ENCODE measurements at places on chromosomes 1 and 21.
A peak's percentile ranks its signal among the peaks of the same experiment; 100 is the strongest.

DNA sequence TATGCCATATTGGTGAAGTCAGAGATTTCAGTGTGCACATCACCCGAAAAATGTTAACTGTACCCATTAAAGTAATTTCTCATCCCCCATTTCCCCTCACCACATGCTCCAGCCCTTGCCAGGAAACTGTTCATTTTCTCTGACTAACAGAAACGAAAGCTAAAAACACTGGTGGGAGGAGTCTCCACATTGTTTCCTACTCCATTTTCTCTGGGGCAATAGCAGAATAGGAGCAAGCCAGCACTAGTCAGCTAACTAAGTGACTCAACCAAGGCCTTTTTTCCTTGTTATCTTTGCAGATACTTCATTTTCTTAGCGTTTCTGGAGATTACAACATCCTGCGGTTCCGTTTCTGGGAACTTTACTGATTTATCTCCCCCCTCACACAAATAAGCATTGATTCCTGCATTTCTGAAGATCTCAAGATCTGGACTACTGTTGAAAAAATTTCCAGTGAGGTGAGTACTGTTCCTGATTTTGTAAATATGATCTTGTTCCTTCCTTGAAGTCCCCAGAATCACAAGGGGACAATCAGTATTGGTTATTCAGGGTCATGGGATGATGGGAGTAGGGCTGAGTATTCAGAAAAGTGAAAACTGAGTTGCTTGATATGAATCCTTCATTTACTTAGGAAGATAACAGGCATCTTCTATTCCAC lies at the start of gene IFI16:
Gene IFI16 (plus strand): TSS at position 204 of the 658 bp plus-strand sequence. CDS start 4,774 bp downstream, outside the sequence.
- DNase-seq: no peak

DNA sequence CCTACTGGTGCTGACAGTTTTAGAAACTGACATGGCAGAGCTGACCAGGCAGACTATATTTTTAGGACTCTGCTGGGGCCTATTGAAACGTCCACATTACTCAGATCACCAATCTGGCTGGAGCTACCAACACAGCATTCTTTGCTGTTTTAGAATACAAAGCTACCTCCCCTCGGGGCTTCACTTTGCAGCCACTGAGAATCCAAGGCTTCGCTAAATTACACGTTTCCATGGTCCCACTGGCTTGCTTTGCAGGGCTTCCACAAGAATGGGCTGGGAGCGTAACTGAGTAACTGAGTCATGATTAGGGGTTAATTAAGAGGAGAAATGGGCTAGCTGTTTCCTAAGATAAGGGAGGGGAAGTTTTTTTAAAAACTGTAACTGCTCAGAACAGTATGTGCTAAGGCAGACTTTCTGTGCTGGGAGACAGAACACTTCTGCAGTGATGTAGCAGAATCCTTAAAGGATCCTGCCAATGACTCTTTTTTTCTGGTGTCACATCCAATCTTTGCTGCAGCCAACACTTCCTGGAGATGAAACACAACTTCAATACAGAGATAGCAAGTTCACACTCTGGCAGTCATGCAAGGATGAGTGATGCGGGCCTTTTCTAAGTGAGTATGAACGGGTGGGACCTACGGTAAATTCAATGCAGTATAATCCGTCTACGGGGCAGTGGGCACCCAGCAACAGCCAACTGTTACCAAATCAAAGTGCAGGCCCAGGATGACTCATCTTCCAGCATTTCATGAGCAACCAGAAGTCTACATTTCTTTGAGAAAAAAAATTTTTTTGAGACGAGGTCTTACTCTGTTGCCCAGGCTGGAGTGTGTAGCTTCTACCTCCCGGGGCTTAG lies 21.5 kb downstream of the NDUFS5 start:
- no peak for DNase-seq

DNA sequence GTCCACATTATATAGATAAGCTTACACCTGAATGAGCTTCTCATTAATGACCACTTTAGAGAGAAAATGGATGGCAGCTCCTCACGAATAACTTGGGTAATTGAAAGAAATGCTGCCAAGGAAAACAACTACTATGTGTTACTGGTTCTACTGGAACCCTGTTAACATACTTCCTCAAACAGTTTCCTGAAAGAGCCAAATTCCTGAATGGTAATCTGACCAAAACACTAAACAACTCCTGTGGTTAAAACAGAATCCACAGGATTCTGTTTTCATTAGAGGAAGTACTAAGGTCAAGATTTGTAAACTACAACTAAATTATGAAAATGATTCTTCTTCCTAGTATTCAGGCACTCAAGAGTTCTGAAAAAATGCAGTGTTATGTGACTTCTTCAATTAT lies 107.2 kb downstream of the DNM3 start:
- no peak for DNase-seq

DNA sequence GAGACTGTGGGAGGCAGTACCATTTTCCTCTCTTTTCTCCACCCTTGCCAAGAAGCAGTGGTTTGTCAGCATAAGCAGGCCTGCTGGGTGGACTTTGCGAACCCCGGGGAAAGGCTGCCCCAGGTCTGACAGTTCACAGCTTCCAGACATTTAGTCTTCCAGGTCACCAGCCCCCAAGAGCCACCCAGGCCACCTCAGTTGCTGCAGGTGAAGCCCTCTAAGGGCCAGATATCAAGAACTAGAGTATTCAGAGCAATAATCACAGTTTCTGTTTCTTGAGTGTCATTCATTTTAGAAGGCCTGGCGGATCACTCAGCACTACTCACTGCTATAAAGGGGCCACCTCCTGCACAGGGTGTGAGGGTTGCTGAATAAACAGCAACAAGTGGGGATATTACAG lies 9.5 kb upstream of the ADORA3 start:
- no peak for DNase-seq

GRCh38 chr1:213017447-213018273 lies 2.0 kb upstream of the ANGEL2 start:
- no peak for DNase-seq

DNA sequence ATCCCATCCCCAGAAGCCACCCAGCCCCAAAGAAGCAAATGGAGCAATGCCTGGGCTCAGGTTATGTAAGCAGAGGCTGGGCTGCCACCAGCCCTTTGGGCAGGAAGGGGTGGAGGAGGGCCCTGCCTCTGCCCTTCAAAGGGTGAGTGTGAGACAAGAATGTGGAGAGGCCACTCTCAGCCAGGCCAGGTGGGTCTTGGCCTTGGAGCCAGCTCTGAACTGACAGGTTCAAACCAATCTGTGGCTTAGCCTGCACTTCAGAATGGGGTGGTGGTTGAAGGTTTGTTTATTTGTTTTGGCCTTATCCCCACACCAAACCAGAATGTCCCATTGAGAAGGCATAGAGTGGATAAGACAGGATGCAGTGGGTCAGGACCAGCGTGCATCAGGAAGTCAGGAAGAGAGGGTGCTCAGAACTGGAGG lies 29.8 kb downstream of the C1orf116 start:
- DNase-seq: no peak

GRCh38 chr1:205976708-205977401 lies 26.3 kb downstream of the RAB7B start:
- no peak for DNase-seq

DNA sequence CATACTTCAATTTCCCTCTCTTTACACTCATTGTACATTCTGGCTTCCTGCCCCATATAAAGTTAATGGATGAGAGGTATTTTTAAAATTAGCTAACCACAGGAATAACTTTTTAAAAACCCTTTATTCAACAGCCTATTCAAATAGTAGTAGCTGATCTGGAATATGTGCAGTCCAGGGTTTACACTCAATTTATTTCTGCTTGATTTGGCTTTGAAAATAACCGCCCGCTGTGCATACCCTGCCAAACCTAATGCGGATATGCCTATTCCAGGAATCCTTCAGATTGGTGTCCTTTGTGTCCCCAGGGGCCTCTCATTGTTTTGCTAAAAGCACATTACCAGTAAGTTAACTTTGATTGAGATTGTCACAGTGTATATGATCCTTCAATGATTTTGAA lies 1686.2 kb downstream of the PLA2G4A start:
- no peak for DNase-seq

- DNase-seq: no peak
These were observed 223.0 kb downstream of the NRIP1 start for GRCh38 chr21:14841511-14842472.

- DNase-seq: no peak
These were observed 322.7 kb downstream of the ZNF326 start for GRCh38 chr1:90317628-90318027.

DNA sequence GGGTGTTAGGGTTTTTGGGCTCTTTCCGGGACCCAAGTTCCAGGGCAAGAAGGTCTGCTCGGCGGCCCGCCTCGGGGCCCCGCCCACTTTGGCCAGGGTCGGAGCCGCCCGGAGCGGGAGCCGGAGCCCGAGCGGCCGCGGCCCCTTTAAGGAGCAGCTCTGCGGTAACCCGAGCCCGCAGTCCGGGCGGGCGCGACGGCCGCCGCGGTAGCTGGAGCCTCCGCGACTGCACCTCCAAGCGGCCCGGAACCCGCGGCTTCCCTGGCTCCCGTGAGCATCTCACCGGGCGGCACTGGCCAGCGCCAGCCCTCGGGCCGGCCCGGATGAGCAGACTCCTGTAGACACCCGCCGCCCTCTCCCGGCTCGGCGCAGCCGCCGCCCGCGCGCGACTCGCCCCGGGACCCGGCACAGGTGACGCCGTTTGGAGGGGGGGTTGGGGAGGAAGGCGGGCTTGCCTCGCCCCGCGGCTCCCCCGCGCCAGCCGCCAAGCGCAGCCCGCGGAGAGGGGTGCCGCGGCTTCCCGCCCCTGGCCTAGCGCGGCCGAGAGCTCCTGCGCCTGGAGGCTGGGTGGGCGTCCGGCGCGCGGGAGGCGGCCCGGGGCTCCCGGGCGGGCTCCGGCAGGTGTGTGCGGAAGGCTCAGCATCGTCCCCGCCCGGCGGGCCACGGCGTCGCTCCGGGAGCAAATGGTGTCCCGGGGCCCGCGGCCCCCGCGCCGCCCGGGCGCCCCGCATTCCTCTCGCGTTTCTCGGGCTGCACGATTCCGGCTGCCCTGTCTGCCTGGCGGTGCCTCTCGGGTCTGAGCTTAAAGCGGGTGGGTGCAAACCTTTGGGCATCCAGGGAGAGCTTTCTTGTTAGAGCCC lies at the start of gene TLCD4:
Gene TLCD4 (plus strand): TSS at position 149 of the 860 bp plus-strand sequence. CDS start 26,547 bp downstream, outside the sequence.
- DNase-seq: peak; percentile 82

DNA sequence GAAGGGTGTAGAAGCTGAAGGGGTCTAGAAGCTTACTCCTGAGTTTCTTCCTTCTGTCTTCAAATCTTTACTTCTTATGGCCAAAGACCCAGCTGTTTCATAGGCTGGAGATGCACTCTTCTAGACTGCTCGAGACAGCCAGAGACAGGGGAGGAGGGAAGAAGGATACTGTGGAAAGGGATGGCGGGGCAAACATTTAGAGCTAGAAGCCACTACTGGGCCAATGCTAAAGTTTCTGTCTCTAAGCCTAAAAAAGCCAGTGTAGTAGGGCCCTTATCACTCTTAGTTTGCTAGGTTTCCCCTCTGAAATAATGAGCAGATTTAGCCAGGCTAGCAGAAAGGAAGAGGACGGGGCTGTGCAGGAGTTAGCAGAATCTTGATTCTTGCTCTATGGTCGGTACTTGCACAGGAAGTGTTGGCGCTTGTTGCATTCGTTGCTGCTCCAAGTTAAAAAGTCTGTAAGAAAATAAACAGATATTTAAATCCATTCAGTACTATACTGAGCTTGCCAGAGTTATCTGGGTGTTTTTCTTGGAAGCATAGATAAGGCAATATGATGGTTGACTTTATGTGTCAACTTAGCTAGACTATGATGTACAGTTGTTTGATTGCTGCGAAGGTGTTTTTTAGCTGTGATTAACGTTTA lies 16.9 kb downstream of the REG4 start:
- no peak for DNase-seq

DNA sequence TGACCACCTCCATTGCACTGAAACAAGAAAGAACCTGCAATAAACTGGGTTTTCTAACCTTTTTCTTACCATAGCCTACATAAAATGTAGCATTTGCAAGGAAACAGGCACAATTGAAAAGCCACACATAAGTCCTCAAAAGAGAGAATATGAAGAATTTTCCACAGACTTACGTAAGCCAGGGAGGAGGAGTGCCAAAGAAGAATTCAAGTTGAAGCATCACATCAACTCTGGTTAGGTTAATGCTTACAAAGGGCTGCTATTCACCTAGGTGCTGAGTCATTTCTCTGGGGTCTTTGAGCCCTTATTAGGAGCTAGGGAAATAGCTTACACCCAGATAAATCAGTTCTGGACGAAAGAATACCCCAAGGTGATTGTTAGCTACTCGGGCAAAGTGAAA lies 9.6 kb downstream of the OSCP1 start:
- DNase-seq: no peak

DNA sequence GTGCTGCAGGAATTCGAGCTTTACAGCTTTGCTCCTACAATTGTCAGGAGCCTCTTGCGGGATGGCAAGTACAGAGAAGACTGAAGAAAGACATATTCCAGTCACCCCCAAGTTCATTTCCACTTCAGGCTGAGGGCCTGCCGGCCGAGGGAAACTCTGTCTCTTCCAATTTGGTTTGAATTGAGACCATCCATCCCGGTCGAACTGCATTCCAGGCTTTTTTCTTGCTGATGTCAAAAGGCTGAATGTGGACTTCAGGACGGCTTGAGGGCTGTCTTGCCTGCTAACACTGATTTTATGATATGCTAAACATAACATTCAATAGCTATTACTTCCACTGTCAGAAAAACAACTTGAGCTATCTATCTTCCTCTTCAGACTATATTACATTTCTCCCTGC lies 79.8 kb upstream of the PLXNA2 start:
- DNase-seq: no peak

DNA sequence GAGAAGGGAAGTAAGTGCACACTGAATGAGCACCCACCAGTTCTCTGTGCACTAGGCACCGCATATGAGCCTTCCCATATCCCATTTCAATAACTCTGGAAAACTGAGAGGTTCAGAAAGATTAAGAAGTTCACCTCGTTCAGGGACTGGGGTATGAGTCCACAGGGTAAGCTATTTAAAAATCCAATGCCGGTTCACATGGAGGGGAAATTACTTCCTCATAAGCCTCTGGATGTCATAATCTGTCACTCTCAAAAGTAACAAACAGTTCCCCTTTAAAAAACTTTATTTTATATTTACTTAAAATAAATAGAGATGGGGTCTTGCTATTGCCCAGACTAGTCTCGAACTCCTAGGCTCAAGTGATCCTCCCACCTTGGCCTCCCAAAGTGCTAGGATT lies 1.9 kb downstream of the OR2B11 start:
- DNase-seq: no peak

- peak; percentile 8 for DNase-seq
These were observed 192.1 kb downstream of the SETD4 start for GRCh38 chr21:35868005-35868868.

GRCh38 chr1:117059334-117059677 lies 820 bp upstream of the TTF2 start:
- DNase-seq: no peak

DNA sequence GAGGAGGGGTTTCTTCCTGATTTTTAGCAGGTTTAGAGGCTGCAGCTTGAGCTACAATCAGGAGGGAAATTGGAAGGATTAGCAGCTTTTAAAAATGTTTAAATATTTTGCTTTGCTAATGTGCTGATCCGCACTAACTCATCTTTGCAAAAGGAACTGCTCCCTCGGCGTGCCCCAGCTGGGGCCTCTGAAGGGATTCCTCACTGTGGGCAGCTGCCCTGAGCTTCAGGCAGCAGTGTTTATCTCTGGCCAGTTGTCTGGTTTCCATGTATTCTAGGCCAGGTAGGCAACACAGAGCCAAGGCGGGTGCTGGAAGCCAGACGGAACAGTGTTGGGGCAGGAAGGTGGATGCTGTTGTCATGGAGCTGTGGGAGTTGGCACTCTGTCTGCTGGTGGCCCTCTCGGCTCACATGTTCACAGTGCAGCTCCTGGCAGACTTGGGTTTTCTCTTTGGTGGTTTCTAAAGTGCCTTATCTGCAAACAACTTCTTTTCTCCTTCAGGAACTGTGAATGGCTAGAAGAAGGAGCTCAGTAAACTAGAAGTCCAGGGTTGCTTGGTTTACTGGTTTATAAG lies 18.9 kb downstream of the NECAP2 start:
- no peak for DNase-seq

- DNase-seq: no peak
These were observed 10.6 kb upstream of the LRRC39 start for GRCh38 chr1:100188617-100189016.
